ENCODE measurements at places on chromosomes 5 and 9.

- no peak for DNase-seq
Observed at GRCh38 chr5:173308226-173308625, 20.0 kb downstream of the STC2 start.

- no peak for DNase-seq
Observed at GRCh38 chr5:139061856-139062255, 136.3 kb downstream of the SIL1 start.

- no peak for DNase-seq
Observed at GRCh38 chr9:26983340-26983739, 22.1 kb downstream of the LRRC19 start.

- DNase-seq = no peak
Observed at GRCh38 chr5:34533582-34534522, 122.3 kb upstream of the RAI14 start.

DNA sequence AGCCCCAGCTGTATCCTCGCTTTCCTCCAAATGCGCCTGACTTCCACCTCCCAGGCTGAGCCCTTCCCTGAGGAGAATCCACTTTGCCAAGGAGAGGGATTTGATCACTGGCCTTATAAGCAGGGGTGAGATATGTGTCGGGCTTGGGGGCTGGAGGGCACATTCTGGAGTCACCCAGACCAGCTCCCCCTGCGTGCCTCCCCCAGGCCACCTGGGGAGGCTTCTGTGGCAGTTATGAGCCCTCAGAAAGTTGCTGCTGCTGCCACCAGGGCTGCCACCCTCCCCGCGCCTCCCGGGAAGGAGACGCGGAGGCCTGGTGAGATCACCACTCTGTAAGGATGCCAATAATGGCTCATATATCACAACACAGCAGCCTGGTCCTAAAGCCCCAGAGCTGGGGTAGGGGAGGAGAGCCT, 211.5 kb downstream of the PAPPA start:
- no peak for DNase-seq

DNA sequence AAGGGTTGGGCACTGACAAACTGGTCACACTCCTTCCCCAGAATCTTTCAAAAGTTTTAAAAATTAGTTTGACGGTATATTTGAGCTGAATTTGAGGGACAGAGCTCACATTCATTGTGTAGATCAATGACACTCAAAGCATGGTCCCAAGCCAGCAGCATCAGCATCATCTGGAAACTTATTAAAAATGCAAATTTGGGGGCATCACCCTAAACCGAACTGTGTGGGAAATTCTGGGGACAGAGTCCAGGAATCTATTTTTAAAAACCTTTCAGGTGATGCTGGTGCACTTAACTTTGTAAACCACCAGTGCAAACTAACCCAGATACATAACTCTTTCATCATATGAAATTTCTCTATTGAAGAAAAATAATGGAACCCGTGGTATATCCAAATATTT, 58.1 kb upstream of the MTAP start:
- no peak for DNase-seq

All from NCI-H1930 (cell line).